Peyer's patch (tissue), 4 donors: ENCODE measurements at places on chromosomes 7 and 10. TPM values are rescaled to one million over a fixed set of nuclear protein-coding genes. Genes with fewer than 3 reads are reported as not detected.

The GIMAP4 gene
- 6.6 TPM for total RNA-seq

The IGF2BP3 gene
- total RNA-seq, result not detected

The ATOH7 gene
- total RNA-seq, result 5.3 TPM

The JAKMIP3 gene
- 2.5 TPM for total RNA-seq

The PAX4 gene
- 1.3 TPM for total RNA-seq

The C7orf33 gene
- not detected for total RNA-seq

GRCh38 chr10:43089519-43089918 is 12.7 kb downstream of the RET start:
- H3K36me3 ChIP-seq, result no peaks in the 10 kb centered on the region

GRCh38 chr10:32795598-32796183 is 162.3 kb downstream of the ITGB1 start:
- DNase-seq, result no peak
- peaks cover 3% of the 10 kb centered on the region for H3K36me3 ChIP-seq
- H3K27ac ChIP-seq, result no peak overlapping the region
- H3K4me3 ChIP-seq, result no peak overlapping the region
- no peaks in the 10 kb centered on the region for H3K27me3 ChIP-seq
- H3K4me1 ChIP-seq, result no peaks in the 10 kb centered on the region

DNA sequence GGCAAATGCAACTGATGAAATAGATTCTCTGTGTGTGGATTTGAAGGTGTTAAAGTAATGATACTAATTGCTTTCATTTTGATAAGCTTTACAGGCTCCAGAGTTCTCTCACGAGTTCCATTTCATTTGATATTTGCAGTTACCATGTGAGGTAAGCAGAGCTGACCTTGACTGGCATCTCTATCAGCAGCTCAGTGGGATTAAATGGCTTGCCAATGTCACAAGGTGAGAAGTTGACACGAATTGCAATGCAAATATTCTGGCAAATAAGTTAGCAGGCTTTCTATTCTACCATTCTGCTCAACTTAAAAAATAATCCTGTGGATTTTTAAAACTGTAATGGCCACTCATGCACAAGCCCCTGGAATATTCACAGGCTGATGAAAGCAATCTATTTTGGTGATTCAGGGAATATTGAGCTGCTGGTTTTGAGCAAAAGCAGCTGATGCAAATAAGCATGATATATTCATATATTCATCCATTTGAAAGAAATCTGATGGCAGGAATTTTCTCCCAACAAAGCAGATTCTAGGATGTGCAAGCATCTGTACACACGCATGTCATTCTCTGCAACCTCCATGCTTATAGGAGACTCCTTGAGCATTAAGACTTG is 64.5 kb upstream of the ANKRD1 start:
- no peak overlapping the region for H3K27ac ChIP-seq
- H3K27me3 ChIP-seq, result no peaks in the 10 kb centered on the region
- no peak for DNase-seq
- no peaks in the 10 kb centered on the region for H3K4me1 ChIP-seq

- no peaks in the 10 kb centered on the region for H3K4me1 ChIP-seq
- no peak overlapping the region for H3K27ac ChIP-seq
- no peaks in the 10 kb centered on the region for H3K27me3 ChIP-seq
- no peaks in the 10 kb centered on the region for H3K36me3 ChIP-seq
- no peak for DNase-seq
These were observed 27.8 kb downstream of the IL2RA start for GRCh38 chr10:6034371-6034770.

- H3K27me3 ChIP-seq, result no peaks in the 10 kb centered on the region
- no peaks in the 10 kb centered on the region for H3K4me1 ChIP-seq
These were observed 95.8 kb downstream of the WNT2 start for GRCh38 chr7:117227091-117227490.

DNA sequence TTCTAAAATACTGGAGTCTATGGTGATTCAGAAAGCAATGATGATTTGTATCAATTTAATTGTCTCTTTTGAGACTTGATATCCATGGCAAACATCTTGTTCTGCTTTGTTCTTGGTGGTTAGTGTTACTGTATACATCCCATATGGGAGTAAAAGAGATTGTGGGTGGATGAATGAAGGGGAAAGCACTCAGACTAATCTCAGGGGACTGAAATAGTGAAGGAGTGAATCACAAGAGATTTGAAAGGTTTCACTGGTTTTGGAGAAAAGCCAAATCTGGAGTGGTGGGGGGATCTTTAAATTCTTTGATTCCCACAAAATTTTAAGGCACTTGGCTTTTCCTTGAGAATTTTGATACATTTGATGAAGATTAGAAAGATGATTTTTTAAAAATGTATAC is 369.4 kb downstream of the INHBA start:
- no peaks in the 10 kb centered on the region for H3K36me3 ChIP-seq
- no peaks in the 10 kb centered on the region for H3K27me3 ChIP-seq
- no peak overlapping the region for H3K4me3 ChIP-seq
- DNase-seq, result no peak
- no peak overlapping the region for H3K27ac ChIP-seq

DNA sequence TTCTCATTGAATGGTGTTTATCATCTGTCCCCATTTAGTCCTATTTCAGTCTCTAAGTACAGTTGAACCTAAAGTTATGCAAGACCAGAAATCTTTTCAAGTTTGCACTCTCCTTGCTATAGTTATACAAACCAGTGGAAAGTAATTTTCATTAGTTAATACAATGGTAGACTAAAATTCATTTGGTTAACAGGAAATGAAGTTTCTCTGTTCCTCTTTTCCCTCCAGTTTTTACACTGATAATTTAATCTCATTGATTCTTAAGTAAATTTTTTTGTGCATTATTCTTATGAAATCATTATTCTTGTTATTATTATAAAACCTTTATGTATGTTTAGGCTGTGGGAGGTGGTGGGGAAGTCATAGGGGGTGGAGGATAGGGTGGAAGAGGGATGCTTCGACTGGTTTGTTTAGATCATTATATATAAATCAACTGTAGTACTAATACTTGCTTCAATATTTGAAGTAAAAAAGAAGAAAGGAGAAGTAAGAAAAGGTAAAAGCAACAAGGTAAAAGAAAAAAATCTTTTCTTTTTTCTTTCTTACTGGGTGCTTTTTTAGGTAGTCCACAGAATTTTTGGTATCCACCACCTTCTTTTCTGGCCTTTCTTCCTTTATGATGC is 104.1 kb downstream of the GPR85 start:
- no peaks in the 10 kb centered on the region for H3K36me3 ChIP-seq
- no peaks in the 10 kb centered on the region for H3K4me1 ChIP-seq
- no peak overlapping the region for H3K4me3 ChIP-seq
- H3K27ac ChIP-seq, result peak overlapping the region; percentile 55
- DNase-seq, result no peak

DNA sequence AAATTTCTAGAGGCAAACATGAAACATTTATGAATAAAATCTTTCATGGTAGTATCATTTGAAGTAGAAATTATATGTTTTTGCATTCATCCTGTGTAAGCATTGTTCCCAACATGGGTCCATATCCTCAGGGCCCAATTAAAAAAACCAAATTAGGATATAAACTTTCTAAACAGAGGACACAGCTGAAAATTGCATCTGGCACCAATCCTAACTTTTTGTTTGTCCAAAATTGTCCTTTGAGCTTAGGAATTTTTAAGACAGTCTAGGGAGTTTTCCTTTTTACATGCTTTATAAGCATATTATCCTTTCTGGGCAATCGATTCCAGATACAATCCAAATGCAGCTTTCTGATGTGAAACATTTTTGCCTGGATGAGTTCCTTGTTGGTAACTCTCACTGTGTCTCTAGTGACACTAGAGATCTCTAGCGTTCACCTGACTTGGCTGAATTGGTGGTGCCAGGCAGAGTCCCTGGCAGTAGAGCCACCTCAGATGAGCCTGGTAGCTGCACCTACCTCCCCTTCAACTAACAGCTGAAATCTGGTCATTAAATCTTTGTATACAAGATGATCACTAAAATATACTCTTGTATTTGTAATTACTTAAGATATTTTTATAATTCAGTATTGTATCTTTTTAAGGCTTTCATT is 137.6 kb upstream of the SAMD8 start:
- no peaks in the 10 kb centered on the region for H3K27me3 ChIP-seq
- H3K36me3 ChIP-seq, result no peaks in the 10 kb centered on the region
- H3K4me1 ChIP-seq, result no peaks in the 10 kb centered on the region
- H3K27ac ChIP-seq, result no peak overlapping the region
- no peak for DNase-seq
- H3K4me3 ChIP-seq, result no peak overlapping the region

- DNase-seq, result no peak
- H3K4me3 ChIP-seq, result no peak overlapping the region
- H3K4me1 ChIP-seq, result no peaks in the 10 kb centered on the region
- no peaks in the 10 kb centered on the region for H3K27me3 ChIP-seq
- no peaks in the 10 kb centered on the region for H3K36me3 ChIP-seq
These were observed 9.3 kb upstream of the AHR start for GRCh38 chr7:17289074-17289645.

DNA sequence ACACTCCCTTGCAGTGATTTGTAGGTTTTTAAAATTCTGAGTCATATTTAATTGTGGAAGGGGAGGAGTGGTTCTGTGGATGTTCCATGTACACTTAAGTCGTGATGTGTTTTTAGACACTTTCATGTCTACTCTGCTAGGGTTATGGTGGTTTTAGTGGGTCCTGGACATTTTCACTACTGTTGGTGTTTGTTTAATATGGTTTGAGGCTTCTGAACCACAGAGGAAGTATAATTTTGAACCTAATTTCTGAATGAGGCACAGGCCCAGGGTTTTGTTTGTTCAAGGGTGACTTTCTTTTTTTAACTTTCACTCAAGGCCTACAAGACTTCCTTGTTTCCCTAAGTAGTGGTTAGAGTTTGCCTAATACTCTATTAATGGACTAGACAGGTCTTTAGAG is 13.3 kb downstream of the SLC26A5 start:
- no peak overlapping the region for H3K27ac ChIP-seq
- H3K4me3 ChIP-seq, result no peak overlapping the region
- no peaks in the 10 kb centered on the region for H3K4me1 ChIP-seq
- no peak for DNase-seq
- H3K36me3 ChIP-seq, result no peaks in the 10 kb centered on the region

- no peaks in the 10 kb centered on the region for H3K4me1 ChIP-seq
- H3K36me3 ChIP-seq, result no peaks in the 10 kb centered on the region
- DNase-seq, result no peak
- H3K27me3 ChIP-seq, result no peaks in the 10 kb centered on the region
- no peak overlapping the region for H3K27ac ChIP-seq
- no peak overlapping the region for H3K4me3 ChIP-seq
These were observed 136.8 kb upstream of the PDE1C start for GRCh38 chr7:32206987-32207386.

DNA sequence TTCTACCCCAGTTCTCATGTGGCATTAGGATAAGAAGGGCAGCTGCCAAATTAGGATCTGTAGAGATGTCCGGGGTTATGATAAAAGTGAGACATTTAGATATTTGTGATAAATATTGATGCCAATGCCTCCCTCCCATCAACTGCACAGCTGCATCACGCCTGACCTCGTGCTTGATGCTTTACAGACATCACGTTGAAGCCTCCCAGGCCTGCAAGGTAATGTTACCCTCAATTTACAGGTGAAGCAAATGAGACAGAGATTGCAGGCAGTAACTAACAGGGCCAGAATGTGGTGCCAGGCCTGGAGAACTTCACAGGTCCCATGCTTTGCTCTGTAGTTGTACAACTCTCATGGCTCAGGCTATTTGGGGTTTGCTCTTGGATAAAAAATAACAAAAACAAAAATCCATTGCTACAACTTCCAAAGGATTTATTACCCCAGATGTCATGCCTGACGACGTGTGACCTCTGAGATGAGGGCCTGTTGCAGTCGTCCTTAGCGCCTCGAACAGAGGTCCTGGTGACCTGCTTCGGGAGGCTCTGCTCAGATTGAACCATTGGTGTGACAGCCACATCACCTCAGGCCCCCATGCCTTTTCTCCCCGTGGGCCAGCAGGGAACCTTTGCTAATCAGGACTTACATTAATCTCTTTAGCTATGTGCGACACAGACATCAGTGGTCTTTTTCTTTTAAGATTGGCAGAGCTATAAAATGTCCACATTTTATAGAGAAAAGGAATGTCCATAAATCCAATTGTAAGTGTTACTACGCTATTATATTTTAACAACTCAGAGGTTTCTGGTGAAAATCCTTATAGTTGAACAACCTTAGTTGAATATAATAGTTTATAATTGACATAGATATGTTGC is 169.3 kb downstream of the ADAM12 start:
- no peak overlapping the region for H3K27ac ChIP-seq
- no peaks in the 10 kb centered on the region for H3K27me3 ChIP-seq
- no peak for DNase-seq
- H3K4me1 ChIP-seq, result no peaks in the 10 kb centered on the region
- H3K4me3 ChIP-seq, result no peak overlapping the region

DNA sequence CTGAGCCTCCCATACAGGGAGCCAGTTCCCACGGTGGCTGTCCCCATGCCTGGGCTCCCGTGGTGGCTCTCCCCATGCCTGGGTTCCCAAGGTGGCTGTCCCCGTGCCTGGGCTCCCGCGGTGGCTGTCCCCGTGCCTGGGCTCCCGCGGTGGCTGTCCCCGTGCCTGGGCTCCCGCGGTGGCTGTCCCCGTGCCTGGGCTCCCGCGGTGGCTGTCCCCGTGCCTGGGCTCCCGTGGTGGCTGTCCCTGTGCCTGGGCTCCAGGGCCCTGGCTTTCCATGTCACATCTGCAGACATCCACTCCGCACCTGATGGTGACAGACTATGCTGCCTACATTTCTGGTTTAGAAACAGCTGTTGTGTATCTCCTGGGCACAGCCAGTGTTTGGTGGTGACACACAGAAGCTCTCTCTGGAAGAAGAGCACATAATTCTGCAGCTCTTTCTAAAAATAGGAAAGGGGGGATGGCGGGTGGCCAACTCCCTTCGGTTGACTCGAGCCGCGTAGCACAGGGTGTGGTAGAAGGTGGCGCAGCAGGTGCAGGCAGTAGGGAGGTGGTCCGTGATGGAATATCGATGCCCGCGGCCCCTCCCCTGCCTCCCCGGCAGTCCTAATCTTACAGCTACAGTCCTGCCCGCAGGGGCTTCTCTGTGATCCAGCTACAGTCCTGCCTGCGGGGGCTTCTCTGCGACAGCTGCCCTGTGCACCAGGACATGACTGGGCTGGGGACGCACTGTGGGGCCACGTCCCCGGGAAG is 251.2 kb downstream of the DNAJB6 start:
- no peaks in the 10 kb centered on the region for H3K27me3 ChIP-seq
- no peaks in the 10 kb centered on the region for H3K36me3 ChIP-seq
- H3K27ac ChIP-seq, result no peak overlapping the region
- H3K4me1 ChIP-seq, result no peaks in the 10 kb centered on the region

DNA sequence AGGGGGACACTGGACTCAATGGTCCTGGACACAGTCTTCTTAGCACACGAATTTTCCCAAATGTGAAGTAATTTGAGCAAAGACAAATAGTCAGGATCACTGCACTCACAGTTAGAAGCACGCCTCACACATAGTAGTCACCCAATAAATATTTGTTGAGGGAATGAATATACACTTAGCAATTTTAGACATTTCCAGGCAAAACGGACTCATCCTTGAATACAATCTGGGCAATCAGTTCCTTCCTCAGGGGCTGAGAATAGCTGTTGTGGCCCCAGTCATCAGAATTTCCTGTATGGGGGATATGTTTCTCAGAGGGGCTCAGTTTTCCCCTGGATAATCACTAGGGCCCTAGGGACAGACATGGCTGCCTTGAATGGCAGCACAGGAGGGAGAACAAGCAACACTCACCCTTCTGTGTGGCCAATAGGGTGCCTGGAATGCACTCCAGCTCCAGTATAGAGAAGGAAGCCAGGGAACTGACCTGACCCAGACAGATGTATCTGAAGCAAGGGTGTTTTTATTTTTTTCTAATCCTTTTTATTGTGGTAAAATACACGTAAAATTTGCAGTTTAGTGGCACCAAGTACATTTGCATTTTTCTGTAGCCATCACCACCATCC is 282.7 kb upstream of the ZNF32 start:
- no peak for DNase-seq
- no peaks in the 10 kb centered on the region for H3K36me3 ChIP-seq
- no peaks in the 10 kb centered on the region for H3K27me3 ChIP-seq
- H3K4me3 ChIP-seq, result no peak overlapping the region
- no peak overlapping the region for H3K27ac ChIP-seq
- H3K4me1 ChIP-seq, result no peaks in the 10 kb centered on the region
